ENCODE measurements at places on chromosomes 2 and 18.
A peak's percentile ranks its signal among the peaks of the same experiment; 100 is the strongest.

DNA sequence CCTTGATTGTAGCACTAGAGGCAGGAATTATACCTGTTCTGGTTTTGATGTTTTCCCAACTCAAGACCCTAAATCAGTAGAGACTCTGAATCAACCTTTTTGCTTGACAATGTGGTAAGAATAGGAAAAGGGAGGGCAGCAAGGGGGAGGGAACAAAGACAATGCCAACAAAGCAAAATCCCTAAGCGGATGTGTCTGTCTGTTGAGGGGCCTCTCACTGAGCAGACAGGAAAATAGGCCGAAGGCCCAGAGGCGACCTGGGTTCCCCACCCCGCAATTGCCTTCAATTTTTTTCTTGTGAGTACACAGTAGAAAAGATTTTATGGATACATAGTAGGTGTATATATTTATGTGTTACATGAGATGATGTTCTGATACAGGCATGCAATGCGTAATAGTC, 75.6 kb downstream of the MAP4K4 start:
- no peak for DNase-seq

DNA sequence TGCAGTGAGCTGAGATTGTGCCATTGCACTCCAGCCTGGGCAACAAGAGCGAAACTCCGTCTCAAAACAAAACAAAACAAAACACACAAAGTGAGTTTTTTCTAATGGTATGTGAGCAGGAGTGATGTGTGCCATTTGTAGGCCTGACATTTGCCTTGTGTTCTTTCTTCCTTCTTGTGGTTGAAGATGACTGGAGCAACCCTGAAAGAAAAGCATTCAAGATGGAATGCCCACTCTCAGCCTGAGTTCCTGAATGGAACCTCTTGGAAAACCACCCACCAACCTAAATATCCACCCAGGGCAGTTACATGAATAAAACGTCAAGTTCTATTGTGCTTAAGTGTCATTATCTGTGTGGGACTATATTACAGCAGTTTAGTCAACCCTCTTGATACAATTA, 26.5 kb downstream of the PGAP1 start:
- no peak for DNase-seq

DNA sequence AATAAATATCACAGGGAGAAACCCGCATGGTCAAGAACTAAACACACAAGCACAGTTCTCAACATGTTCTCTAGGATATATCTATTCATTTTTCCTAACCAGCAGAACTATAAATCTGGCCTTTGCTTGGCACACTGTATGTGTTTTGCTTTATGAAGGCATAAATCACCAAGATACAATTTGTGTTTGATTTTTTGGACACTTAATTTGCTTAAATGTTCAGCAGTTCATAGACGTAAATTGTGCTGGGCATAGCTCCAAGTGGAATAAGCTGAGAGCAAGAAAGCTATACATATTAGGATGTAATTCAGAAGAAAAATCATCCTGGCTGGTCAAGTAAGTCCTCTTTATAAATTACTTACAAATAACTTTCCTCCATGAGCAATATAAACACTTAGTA, 341.5 kb upstream of the ATP5MC3 start:
- DNase-seq, result no peak

GRCh38 chr2:217958206-217958883, 44.5 kb downstream of the TNS1 start:
- DNase-seq, result no peak

- DNase-seq, result no peak
Observed at GRCh38 chr18:46338205-46338604, 234.0 kb downstream of the HAUS1 start.

- DNase-seq, result peak; percentile 73
Observed at GRCh38 chr2:27956888-27957287, 66.4 kb downstream of the BABAM2 start.

DNA sequence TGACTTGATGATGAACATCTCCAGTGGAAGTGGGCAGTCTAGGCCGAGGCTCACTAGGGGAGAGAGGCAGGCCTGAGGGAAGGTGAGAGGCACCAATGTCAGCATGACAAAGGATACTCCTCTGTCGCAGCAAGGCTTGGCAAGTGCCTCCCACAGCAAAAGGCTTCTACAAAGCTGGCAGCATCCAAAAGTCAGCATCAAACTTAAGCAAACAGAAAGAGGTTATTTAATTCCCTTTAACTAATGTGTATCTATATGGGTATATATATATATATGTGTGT, 41.6 kb downstream of the NIFK start:
- DNase-seq, result no peak

DNA sequence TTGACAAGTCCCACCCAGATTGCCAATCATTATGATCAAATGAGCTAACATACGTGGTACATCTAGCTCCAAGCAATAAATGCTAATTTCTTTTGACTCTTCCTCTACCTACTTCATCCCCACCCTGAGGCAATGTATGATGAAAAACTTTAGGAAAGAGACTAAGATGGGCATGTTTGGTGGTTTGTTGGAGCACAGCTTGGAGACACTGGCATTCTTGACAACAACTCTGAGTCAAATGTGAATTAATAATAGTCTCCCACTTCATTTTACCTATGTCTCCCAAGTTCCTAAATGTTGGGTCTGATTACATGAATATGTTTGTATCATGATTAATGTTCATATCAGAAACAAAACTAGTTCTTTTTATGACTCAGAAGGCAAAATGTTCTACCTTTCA, 36.6 kb downstream of the EXOC6B start:
- no peak for DNase-seq

DNA sequence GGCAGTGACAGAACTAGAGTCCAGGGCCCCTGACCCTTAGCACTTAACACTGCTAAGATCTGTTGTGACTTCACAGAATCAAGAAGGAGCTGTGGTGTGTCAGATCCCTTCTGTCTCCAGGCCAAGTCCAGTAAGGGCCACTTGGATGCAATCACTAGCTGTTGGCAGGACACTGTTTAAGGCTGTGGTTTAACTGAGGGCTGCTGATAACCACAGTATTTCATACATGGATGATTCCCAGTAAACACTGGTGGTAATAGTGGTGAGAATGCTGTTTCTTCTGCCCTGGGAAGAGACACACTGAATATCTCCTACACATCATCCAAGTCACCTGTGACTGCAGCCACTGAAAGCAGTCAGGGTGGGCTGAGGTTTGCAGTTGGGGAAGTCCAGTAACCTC, 77.7 kb upstream of the FBXO11 start:
- peak; percentile 3 for DNase-seq

DNA sequence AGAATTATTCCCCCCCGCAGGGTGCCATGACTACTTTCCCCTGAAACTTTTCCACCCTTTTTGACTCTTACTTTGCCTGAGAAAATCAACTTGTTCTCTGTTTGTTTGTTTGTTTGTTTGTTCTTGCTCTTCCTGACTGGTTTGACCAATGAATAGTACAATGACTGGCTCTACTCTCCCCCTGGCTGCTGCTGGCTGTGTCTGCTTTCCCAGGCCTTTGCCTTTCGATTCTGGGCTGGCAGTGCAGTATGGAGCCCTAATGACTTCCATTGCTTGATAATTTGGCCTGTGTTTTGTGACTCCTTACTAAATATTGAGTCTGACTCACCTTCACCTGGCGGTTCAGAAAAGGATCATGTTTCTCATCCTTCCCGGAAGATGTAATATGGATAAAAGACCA, 241.1 kb downstream of the TMEM182 start:
- no peak for DNase-seq

DNA sequence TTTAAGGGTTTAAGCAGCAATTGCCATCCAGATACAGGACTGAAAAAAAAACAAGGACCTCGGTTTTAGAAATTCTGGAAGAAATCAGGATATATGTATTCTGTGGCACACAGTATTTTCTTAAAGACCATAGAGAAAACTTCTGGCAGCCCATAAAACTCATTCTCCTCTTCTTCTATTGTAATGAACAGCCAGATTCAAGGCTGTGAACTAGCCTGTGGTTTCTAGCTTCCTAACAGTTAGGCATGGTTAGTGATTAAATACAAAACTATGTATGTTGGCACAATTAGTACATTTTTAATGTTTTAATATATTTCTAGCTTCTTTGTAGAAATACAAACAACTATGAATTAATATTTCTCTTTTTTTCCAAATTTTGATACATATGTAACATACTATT, 555.7 kb downstream of the DSC3 start:
- DNase-seq, result peak; percentile 71

DNA sequence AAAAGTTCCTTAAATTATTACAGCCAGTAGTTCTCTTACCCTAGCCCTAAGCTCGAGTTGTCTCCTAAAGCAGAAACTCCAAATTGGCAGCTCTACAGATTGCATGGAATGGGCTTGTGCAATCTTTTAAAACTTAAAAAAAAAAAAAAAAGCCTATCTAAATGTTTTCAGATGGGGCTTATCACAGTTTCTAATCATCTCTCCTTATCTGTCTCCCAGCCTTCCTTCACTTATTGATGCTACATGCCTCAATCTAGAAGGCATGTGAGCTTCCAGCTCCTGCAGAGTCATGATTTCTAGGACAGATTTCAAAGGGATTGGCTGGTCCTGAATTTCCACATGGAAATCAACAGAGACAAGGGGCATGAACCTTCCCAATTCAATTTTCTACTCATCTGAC, 33.1 kb upstream of the PELI1 start:
- DNase-seq, result peak; percentile 42

DNA sequence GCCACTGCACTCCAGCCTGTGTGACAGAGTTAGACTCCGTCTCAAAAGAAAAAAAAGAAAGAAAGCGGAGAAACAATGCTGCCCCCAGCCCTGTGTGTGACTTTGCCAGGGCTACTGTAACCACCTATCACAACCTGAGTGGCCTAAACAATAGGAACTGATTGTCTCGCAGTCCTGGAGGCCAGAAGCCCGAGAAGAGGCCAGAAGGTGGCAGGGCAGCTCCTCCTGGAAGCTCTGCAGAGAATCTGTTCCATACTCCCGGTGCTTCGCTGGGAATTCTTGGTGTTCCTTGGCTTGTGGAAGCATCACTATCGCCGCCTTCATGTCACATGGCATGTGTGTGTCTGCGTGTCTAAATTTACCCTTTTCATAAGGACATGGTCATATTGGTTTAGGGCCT, 14.4 kb upstream of the RAB17 start:
- peak; percentile 41 for DNase-seq

GRCh38 chr2:158127380-158127804, 25.7 kb downstream of the UPP2 start:
- DNase-seq, result no peak

DNA sequence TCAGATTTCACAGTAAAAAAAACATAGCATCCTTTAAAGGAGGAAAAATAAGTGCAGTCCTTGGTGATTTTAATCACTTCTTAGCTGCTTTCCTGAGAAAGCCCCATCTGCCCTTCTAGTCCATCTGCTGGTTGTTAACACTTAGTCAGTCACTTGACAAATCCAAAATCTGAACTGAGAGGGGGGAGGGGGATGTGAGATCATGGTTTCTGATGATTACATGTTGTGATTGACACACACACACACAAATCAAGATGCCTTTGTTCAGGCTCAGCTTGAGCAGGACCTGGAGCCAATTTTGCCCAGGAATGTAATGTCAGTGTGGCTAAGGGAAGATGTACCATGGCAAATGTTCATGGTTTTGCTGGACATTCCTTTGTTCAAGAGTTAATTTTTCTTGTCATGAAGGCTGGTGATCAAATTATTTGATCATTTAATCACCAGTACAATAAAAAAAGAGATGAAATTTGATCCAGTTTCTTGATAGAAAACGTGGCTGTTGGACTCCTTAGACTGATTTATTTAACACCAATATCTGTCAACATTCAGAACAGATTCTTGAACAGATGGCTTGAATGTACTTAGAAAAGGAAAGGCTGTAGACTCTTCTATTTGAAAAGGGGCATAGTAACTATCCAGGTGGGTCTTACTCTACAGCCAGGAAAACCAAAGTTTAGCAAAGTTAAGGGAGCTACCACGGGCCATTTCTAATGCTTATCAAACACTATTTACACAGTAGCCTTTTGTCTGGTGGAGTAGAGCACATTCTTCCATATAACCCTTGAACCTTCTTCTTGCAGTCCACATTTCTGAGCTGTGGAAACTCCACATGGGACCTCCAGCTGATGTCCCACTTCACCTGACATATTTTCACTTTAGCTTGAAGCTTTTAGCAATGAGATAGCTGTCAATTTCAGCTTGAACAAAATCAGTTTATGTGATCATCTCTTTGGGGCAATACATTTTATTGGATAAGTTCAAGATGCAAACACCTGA, 408.7 kb downstream of the PIK3C3 start:
- DNase-seq, result no peak

GRCh38 chr18:30139631-30140287, 902.8 kb downstream of the DSC3 start:
- DNase-seq, result no peak

GRCh38 chr2:238152771-238153688, 5.7 kb upstream of the ERFE start:
- no peak for DNase-seq

- DNase-seq, result no peak
Observed at GRCh38 chr2:109204412-109204811, 75.4 kb downstream of the SH3RF3 start.

GRCh38 chr2:65122313-65122712, 7.6 kb downstream of the RAB1A start:
- no peak for DNase-seq

- no peak for DNase-seq
Observed at GRCh38 chr2:154392256-154392655, 306.2 kb upstream of the KCNJ3 start.

GRCh38 chr18:49699303-49699702, 114.0 kb downstream of the ACAA2 start:
- DNase-seq, result no peak

GRCh38 chr2:232235716-232236115, 142.8 kb upstream of the ALPP start:
- no peak for DNase-seq

DNA sequence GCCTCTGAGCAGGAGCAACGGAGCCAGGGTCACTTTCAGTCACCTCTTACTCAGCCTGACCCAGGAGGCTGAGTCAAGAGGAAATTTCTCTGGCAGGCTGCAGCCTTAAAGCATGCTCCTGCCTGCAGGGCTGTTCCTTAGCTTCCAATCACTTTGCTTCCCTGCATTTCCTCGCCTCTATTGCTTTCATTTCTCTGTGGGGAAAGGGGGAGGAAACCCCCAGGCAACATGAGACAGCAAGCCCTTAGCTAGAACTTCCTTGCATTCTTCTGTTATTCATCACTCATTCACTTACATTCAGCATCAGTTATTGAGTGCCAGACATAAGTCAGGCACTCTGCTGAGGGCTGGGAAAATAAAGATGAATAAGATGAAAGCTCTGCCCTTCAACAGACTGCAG, 13.0 kb downstream of the XDH start:
- DNase-seq, result peak; percentile 98

GRCh38 chr2:184875911-184876310, 277.6 kb downstream of the ZNF804A start:
- DNase-seq, result peak; percentile 20

DNA sequence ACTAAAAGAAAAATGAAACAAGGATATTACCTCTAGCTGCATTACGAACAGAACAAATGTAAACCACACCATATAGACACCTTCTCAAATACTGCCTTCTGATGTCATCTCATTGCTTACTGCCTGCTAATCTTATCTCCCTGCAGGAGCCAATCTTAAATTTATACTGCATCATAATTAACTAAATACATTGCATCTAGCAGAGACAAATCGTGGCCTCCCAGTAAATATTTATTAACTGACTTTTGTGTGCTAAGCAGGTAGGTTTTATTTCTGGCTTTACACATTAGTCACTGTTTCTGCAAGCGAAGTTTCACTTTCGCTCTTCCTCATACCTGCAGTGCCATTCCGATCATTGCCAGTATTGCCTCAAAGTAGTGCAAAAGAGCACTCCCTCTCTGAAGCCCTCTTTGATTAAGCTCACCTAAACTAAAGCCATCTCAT, 67.5 kb downstream of the SPATS2L start:
- no peak for DNase-seq

- DNase-seq, result peak; percentile 83
Observed at GRCh38 chr2:10514743-10515142, 66.6 kb upstream of the ODC1 start.

- peak; percentile 59 for DNase-seq
Observed at GRCh38 chr2:154194909-154195643, 323.4 kb downstream of the GALNT13 start.
